ENCODE measurements at places on chromosomes 3 and 15. TPM values are rescaled to one million over a fixed set of nuclear protein-coding genes. Genes with fewer than 3 reads are reported as not detected.

The MEX3B gene
- total RNA-seq = 1.6 TPM

The HYKK gene
- 4.1 TPM for total RNA-seq

The MKRN3 gene
- total RNA-seq = 0.80 TPM

The NXPE3 gene
- total RNA-seq = 11.3 TPM

The GPR15 gene
- not detected for total RNA-seq

The MITF gene
- 1.3 TPM for total RNA-seq

The GASK1A gene
- 0.91 TPM for total RNA-seq

The BFSP2 gene
- total RNA-seq = not detected
